CD4-positive, alpha-beta T cell treated with Interferon gamma for 1 hour (primary cell): ENCODE measurements at places on chromosomes 1 and 21.

DNA sequence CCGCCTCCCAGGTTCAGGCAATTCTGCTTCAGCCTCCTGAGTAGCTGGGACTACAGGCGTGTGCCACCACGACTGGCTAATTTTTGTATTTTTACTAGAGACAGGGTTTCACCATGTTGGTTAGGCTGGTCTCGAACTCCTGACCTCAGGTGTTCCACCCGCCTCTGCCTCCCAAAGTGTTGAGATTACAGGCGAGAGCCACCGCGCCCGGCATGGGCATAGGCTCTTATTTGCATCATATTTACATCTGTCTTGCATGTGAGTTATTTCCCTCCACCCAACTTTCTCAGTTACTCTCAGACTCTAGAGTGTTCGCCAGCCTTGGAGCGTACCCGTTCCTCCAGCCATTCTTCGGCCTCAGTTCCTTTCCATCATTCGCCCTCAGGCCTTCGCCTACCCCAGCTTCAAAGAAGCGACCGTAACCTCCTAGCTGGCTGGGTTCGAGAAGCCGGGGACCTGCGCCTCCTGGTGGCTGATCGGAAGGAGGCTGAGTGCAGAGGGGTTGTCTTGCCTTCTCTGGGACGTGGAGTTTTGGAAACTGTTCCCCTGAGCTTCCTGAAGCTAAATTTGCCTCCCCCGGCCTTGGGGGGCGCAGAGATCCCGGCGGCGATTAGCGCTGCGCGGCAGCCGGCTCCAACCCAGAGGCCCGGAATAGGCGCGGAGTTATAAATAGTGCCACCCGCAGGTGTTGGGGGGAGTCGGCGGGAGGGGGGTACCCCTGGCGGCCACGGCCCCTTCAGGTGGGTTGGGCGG, 3.6 kb upstream of the ZBTB7B start:
- DNase-seq: peak; percentile 72

- no peak for DNase-seq
These were observed 1.9 kb upstream of the GPR153 start for GRCh38 chr1:6262555-6263420.

DNA sequence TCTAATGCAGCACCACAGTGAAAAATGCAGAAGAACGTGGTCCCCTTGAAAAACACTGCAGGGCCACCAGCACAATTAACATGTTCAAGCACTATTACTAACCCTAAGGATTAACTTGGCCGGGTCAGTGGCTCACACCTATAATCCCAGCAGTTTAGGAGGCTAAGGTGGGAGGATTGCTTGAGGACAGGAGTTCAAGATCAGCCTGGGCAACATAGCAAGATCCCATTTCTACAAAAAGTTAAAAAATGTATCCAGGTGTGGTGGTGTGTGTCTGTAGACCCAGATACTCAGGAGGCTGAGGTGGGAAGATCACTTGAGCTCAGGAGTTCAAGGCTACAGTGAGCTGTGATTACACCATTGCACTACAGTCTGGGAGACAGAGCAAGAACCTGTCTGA, 2.9 kb downstream of the ARNT start:
- DNase-seq: no peak

- DNase-seq: no peak
These were observed 106.2 kb downstream of the UCK2 start for GRCh38 chr1:165933446-165934170.

- DNase-seq: no peak
These were observed 54.4 kb upstream of the TRABD2B start for GRCh38 chr1:48051466-48052126.

DNA sequence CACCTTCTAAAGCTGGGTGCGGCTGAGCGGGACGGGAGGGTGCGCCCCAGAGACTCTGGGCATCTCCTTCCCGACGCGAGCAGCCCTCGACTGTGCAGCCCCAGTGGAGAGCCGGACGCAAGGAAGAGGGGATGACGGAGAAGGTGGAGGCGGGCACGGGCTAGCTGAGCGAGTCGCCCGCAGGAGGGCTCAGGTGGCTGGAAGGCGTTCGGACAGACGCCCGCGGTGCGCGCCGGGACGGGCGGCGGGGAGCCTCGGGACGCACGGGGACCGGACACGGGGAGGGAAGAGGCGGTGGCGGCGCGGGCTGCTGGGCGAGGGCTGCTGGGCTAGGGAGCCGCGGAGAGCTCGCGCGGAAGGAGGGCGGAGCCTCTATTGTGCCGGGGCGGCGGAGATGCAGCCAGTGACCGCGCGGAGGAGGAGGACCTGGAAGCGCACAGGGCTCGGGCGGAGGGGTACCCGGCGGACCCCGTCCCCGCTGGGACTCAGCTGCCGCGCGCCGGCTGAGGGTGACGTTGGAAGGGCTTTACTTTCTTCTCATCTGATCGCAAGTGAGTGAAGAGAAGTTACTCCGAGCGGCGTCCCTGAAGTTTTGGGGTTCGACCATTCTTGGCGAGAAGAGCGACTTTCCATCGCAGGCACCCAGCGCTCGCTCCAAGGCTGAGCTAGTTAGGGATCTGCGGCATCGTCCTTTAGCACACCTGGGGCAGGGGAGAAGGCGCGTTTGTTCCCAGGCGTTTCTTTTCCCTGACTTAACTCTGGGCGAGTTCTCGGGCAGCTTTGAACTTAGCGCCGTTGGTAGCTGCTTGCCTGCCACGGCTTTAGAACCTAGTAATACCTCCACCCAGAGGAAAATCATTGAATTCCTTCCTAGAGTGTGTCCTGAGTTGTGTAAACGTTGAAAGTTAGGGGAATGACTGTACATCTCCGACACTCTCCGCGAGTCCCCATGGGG, at the start of gene OLFML2B:
Gene OLFML2B (minus strand): TSS at position 323 of the 955 bp plus-strand sequence. CDS start 439 bp downstream, outside the sequence.
- DNase-seq: peak; percentile 28
